Fibroblast of the aortic adventitia (primary cell): ENCODE measurements at places on chromosomes 2 and 18.

DNA sequence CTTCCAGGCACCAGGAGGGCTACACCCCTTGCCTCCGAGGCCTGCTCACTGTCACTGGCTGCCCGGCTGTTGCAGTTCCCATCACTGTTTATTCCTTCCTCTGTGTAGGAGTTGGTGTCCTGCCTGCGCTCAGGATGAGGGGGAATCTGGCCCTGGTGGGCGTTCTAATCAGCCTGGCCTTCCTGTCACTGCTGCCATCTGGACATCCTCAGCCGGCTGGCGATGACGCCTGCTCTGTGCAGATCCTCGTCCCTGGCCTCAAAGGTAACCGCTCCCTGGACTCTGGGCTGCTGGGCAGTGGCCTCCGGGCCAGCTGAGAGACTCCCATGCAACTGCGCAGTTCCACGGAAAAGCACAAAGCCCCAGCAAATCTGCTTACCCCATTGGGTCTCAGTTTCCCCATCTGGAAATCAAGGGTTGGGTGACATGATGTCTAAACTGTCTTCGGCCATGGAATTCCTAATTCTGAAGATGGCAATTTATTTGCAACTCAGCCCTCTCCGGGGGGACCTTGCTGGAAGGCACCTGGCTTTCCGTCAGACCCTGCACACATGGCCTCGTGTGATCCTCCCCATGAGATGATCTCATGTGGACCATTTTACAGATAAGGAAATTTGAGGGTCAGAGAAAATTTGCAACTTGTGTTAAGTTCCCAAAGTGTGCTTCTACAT is 9.4 kb downstream of the COLEC11 start:
- no peak for DNase-seq

DNA sequence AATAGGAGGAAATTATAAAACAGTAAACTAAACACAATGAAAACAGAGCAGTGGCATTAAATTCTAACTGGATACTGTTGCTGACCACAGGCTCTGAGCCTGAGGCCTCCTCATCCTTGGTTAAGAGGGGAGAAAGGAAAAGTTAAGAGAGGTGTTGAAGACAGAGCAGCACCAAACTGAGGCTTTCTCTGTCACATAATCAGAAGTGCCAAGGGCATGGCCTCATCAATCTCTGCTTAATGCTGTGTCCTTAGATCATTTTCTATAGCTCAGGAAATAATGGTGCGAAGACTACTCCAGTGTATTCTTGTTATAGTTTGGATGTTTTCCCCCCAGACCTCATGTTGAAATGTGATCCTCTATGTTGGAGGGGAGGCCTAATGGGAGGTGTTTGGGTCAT is 160.9 kb upstream of the SLC1A4 start:
- DNase-seq, result no peak

GRCh38 chr2:102619414-102620319 is at the start of gene SLC9A2:
TSS of gene SLC9A2 (plus strand) at chr2:102619553. CDS start at chr2:102619849, 296 bp downstream.
- no peak for DNase-seq

- peak; percentile 29 for DNase-seq
These were observed 70.6 kb upstream of the PSMD14 start for GRCh38 chr2:161237392-161238264.

- DNase-seq, result no peak
These were observed 138.2 kb downstream of the MBD2 start for GRCh38 chr18:54086046-54086802.

DNA sequence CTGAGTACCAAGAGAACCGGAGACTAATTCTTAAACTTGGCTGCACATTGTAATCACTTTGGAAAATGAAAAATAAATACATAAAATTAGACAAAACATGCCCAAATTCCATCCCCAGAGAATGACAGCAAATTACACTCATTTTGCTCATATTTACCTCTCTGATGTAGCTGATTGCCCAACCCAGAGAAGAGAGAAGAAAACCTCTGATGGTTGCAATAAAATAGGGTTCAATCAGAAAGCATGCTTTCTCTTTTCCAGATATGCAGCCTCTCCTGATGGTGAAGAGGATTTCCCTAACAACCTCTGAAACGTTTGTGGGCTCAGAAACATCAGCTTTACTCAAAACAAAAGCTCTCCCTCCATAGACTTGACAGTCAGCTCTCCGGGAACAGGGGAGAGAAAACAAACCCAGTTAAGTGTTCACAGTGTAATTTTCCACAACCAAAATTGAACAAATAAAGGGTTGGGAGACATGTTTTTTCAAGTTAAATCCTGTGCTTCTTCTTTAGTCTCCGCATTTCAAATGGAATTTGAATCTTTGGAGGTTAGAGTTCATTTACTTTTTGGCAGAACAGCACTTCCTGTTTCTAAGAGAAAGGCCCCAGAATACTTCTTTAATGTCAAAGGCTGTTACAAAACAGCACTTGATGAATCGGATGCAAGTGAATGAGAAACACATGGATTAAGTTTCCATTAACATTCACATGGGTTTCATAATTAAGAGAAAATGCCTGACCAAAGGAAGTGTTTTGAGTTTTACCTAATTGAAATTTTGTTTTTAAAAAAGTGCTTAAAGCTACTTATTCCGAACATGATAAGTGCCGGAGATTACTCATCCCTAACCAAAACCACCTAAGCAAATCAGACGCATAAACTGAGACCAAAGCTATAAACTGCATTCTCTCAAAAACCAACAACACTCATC is 570.1 kb upstream of the SYT4 start:
- peak; percentile 56 for DNase-seq

DNA sequence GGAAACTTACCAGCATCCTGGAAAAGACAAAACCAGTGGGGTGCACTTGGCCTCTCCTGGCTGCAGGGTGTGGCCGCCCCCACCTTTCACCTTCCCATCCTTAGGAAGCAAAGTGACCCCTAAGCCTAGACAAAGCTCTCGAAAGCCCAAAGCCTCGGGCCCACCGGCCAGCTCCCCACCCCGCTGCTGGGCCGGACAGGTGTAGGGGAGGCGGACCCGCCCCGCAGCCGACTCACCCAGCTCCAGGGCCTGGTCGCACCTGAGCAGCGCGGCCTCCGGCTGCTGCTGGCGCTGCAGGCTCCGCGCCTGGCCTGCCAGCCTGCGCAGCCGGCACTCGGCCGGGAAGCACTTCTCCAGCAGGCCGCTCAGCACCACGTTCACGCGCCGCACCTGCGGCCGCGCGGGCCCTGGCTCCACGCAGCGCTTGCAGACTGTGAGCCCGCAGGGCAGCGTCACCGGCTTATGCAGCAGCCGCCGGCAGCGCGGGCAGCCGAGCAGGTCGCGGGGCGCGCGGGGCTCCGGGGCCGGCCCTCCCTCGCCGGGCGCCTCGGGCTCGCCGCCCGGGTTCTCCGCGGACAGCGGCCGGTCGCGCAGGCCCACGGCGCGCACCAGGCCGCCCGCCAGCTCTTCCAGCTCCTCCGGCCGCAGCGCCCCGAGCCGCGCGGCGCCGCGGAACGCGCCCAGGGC is 979 bp downstream of the LONRF2 start:
- peak; percentile 21 for DNase-seq

GRCh38 chr2:50991602-50992001 is 40.3 kb downstream of the NRXN1 start:
- no peak for DNase-seq

- no peak for DNase-seq
These were observed 771.0 kb upstream of the CDH2 start for GRCh38 chr18:28947900-28948299.

DNA sequence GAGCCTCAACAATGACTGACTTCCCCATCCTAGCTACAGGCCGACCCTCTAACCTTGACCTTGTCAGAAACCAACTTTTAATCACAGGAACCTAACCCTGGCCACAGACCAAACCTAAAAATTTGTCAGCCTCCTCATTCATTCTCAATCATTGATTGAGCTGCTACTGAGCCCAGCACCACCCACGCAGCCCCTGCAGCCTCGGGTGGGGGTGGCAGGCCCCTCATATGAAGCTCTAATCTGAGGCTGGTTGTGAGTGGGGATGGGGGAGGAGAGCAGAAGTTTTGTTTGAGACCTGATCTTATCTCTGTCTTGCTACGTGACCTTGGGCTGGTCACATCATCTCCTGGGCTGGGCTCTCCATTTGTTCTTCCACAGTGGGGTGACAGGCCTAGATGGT is 99.5 kb upstream of the EPAS1 start:
- DNase-seq, result no peak

DNA sequence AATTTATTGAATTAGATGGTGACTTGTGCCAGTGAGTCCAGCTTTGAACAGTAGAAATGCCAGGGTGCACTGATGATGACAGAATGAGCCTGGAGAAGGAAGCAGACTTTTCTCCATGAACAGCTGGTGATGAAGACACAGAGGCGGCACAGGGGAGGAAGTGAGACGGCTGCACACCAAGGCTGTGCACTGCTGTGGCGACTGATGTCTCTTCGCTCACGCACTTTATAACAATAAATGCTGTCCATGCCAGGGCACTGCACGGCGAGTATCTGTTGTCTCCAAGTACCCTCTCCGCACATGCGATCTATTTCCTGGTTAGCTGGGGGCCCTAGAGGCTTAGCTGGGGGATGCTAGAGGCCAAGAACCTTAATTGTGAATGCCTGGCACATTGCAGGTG is 175.2 kb downstream of the TMEM200C start:
- DNase-seq, result no peak

GRCh38 chr2:12050396-12050795 is 304.0 kb downstream of the LPIN1 start:
- DNase-seq, result peak; percentile 8

- peak; percentile 47 for DNase-seq
These were observed 77.7 kb downstream of the THADA start for GRCh38 chr2:43518181-43518580.

- peak; percentile 3 for DNase-seq
These were observed 2.1 kb upstream of the PARD6G start for GRCh38 chr18:80249217-80250093.

DNA sequence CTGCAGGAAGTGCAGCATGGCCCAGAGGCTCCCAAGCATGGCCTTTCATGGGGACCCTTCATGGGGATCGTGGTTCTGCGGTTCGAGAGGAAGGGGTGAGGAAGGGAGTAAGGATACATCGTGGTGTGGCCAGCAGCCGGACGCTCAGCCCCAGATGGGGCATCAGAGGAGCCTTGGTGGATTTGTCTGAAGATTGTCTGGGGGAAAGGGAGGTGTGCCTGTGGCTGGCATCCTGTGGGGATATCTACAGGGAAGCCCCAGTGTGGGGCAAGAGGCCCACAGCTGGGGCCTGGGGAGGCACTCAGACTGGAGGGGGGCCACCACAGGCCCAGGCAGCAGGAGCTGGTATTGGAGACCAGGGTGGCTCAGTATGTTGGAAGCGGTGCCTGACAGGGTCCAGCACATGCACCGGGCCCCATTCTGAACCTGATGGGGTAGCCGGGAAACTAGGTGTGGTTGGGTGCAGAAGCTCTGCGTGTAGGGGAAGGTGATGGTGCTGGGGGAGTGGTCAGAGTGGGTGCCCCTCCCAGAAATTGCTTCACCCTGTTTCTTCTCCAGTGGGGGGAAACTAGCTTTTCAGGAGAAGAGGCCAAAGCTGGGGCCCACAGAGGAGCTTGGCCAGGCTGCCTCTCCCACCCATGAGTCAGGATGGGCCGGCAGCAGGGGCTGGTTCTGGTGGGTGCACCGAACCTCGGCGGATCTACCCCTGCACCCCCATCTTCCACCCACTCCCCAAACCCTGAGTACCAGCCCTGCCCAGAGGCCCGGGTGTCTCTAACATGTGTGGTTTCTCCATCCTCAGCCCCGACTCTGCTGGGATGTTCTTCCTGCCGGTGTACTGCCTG is 274.4 kb upstream of the HDAC4 start:
- no peak for DNase-seq

- no peak for DNase-seq
These were observed 576.5 kb downstream of the EPHA4 start for GRCh38 chr2:220995581-220995980.

- DNase-seq, result no peak
These were observed 589.6 kb downstream of the LRRTM4 start for GRCh38 chr2:76932550-76932949.

GRCh38 chr2:97963079-97963406 is 32.7 kb downstream of the TMEM131 start:
- no peak for DNase-seq

GRCh38 chr2:215983581-215984351 is 29.6 kb downstream of the MREG start:
- no peak for DNase-seq

- DNase-seq, result peak; percentile 28
These were observed 1.2 kb upstream of the C2orf15 start for GRCh38 chr2:99140056-99140859.

GRCh38 chr2:239363946-239364637 is 36.7 kb downstream of the HDAC4 start:
- no peak for DNase-seq

- DNase-seq, result no peak
These were observed 132.7 kb downstream of the TSN start for GRCh38 chr2:121888189-121888557.

- DNase-seq, result peak; percentile 86
These were observed 3.5 kb upstream of the LBX2 start for GRCh38 chr2:74502720-74503505.

- DNase-seq, result peak; percentile 14
These were observed 5.6 kb downstream of the RAX start for GRCh38 chr18:59267503-59268126.

- DNase-seq, result no peak
These were observed 54.2 kb upstream of the SEMA4C start for GRCh38 chr2:96923810-96924774.

GRCh38 chr2:86335865-86336674 is 1.4 kb downstream of the REEP1 start:
- DNase-seq, result no peak

DNA sequence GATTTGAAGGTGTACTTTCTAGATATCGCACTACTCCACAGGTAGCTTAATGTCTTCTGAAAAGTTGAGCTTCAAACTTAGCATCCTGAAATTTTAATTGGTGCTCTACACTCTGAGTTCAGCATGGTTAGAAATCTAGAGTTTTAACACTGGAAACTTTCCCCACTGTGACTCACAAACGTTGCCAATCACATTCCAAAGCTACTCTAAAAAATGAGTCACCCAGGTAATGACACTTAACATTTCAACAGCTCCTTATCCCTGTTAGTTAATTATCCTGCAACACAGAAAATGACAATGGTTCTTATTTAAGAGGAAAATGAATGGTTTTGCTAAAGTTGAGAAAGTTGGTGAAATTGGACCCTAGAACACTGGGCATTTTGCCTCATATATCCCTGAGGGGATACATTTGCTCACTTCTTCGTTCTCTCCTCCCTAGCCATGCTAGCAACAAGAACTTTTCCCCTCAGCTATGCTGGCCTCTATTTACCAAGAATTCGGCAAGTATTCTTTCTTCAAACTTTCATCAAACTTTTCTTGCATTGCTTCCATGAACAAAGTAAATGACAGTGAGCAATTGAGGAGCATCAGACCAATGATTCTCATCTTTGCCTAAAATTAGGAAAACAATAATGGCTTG is 1024.1 kb upstream of the KLHL29 start:
- no peak for DNase-seq

- DNase-seq, result no peak
These were observed 232.3 kb upstream of the CHAC2 start for GRCh38 chr2:53535234-53535840.

GRCh38 chr18:62281684-62282083 is 43.4 kb upstream of the TNFRSF11A start:
- peak; percentile 91 for DNase-seq
